HFF-Myc (cell line): ENCODE measurements at places on chromosomes 2 and 18.

GRCh38 chr2:43648994-43649701 lies 12.1 kb downstream of the PLEKHH2 start:
- no peak for DNase-seq

- DNase-seq = no peak
These were observed 758 bp downstream of the SCLY start for GRCh38 chr2:238061315-238062202.

DNA sequence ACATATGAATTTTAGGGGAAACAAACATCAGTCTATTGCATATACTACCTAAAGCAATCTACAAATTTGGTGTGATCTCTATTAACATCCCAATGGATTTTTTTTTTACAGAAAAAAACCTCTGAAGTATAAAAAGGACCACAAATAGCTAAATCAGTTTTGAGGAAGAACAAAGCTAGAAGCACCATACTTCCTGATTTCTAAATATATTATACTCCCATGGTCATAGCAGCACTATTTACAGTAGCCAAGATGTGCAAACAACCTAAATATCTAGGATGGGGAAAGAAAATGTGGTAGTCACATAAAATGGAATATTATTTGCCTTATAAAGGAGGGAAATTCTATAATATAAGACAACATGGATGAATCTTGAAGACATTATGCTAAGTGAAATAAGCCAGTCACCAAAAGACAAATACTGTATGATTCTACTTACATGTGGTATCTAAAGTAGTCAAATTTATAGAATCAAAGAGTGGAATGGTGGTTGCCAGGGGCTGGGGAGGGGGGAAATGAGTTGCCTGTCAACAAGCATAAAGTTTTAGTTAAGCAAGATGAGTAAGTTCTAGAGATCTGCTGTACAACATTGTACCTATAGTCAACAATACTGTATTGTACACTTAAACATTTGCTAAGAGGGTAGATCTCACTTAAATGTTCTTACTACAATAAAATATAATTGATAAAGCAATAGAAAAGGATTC lies 17.6 kb upstream of the CASP8 start:
- no peak for DNase-seq

- DNase-seq = no peak
These were observed 3.0 kb upstream of the ITSN2 start for GRCh38 chr2:24363301-24363700.

DNA sequence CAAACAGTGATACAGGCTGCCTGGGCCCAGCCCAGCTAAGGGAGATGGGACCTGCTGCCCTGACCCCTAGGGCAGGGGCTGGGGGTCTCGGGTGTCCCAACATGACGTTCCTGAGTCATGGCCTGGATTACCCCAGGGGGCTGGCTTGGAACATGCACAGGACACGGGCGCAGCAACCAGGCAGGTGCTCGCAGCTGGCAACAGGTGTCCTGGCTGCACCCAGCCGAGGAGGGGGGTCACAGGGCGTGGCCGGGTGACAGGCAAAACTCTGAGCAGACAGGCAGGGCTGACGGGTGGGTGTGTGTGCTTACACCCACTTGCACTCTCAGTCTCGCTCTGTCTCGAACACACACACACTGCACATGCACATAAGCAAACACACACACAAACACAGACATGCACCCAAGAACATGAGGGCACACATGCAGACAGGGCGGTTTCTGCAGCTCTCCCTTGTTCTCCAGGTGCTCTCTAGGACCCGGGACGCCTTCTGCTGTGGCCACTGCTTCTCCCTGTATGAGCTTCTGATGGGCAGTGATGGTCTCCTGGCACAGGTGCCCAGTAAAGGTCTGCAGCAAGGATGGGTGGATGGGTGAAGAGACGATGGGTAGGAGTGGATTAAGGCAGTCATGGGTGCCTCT lies 33.7 kb upstream of the TAF1B start:
- no peak for DNase-seq

GRCh38 chr18:50700245-50701165 lies 119.3 kb downstream of the MRO start:
- no peak for DNase-seq

- no peak for DNase-seq
These were observed 9.8 kb downstream of the KIF1A start for GRCh38 chr2:240810199-240810598.
